Naive thymus-derived CD8-positive, alpha-beta T cell (primary cell): ENCODE measurements at places on chromosomes 7 and 10.

GRCh38 chr7:87213252-87213651 lies 6.3 kb downstream of the TMEM243 start:
- H3K4me1 ChIP-seq = peaks cover 97% of the 10 kb centered on the region
- DNase-seq = no peak
- peak overlapping the region; percentile 75 for H3K4me3 ChIP-seq
- H3K27me3 ChIP-seq = no peaks in the 10 kb centered on the region
- H3K36me3 ChIP-seq = peaks cover 22% of the 10 kb centered on the region

DNA sequence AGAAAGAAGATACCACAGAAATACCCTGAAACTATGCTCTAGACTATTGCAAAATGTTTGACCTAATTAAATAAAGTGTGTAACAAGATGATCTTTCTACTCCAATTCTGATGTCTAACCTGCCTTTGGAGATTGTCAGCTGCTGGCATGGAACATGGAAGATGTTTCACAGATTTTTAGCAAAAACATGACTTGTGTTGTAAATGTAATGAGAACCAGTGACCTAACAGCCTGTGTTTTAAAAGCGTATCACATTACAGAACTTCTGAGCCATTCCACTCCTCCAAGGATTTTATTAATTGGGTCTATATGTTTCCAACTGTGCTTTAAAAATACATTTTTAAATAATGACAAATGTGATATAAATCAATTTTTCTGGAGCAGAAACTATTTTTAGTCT lies 526.3 kb upstream of the SEMA3D start:
- no peaks in the 10 kb centered on the region for H3K4me1 ChIP-seq
- no peak overlapping the region for H3K27ac ChIP-seq

DNA sequence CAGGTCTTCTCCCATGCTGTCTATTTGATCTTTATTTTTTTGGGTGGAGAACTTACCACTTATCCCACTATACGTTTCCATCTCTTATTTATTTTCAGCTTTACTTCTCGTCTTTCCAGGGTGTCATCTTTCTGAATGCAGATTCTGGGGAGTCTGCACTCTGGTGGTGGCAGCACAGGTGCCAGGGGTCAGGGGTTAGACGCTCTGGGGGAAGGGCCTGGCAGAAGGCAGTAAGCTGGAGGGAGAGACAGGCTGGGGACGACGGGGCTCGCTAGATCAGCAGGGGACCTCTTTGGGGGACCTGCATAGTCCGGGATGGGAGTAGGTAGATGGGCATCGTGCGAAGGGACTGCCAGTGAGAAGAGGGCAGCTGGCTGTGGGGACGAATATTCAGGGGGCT lies 22.3 kb downstream of the CHST12 start:
- H3K36me3 ChIP-seq = peaks cover under 1% of the 10 kb centered on the region
- no peak for DNase-seq
- no peaks in the 10 kb centered on the region for H3K27me3 ChIP-seq
- peaks cover 8% of the 10 kb centered on the region for H3K4me1 ChIP-seq

DNA sequence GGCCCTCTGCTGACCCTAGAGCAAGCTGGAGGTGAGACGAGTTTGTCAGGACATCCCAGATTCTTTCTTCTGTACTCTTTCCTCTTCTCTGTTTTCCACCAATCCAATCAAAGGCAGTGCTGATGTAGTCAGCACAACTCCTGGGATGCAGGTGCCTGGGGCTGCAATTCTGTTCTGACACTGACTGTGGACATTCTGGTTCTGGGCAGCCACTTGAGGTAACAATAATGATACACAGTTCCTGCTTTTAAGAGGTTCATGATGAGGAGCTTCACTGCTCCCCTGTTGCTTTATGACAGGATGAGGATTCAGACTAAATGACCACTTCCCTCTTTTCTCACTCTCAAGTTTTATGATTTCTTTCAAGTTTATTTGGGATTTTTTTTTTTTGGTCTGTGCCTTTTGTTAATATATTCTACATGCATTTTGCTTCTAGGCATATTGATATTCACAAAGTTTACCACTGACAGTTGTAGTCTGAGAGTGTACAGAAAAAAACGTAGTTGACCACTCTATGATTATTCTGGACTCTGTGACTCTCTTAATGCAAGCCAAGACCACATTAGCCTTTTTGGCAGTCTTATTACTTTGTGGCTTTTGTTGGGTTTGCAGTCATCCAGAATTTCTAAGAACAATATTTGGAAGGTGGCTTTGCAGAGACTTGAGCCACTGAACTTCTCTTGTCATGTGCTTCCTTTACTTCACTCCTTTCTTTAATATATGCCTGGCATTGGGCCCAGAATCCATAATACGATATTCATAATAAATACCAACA lies 247.6 kb downstream of the AUTS2 start:
- no peak overlapping the region for H3K27ac ChIP-seq
- H3K36me3 ChIP-seq = no peaks in the 10 kb centered on the region
- DNase-seq = no peak
- H3K4me3 ChIP-seq = no peak overlapping the region

DNA sequence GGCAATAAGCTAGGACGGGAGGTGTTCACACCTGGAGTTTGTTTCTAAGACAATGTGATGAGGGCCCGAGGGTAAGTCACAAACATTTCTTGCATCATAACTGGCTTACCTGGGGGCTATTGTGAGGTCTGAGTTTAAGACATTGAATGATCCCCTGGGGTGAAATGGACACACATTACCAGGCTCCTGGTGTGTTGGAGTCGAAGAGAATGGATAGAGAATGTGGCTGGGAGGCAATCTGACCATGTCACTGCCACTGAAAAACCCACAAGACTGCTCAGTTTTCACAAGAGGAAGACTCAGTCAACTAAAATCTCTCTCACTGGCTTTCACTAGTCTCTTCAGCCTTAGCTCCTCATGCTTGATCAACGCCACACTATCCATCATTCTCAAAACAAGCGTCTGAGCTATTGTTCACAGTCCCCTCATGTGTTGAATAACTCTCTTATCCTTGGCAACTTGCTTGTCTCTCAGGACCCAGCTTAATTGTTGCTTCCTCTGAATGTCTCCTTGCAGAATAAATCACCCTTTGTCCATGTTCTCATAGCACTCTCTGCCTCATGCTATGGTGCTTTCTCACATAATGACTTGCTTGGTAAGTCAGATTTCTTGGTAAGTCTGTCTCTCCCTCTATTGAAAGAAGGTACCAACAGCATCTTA lies at the start of gene C10orf120:
TSS of gene C10orf120 (minus strand) at position 51 of the 660 bp plus-strand sequence. CDS start 56 bp downstream, outside the sequence.
- H3K27ac ChIP-seq = no peak within 1 kb of the TSS
- H3K36me3 ChIP-seq = no peaks in the 10 kb centered on the region
- DNase-seq = no peak

DNA sequence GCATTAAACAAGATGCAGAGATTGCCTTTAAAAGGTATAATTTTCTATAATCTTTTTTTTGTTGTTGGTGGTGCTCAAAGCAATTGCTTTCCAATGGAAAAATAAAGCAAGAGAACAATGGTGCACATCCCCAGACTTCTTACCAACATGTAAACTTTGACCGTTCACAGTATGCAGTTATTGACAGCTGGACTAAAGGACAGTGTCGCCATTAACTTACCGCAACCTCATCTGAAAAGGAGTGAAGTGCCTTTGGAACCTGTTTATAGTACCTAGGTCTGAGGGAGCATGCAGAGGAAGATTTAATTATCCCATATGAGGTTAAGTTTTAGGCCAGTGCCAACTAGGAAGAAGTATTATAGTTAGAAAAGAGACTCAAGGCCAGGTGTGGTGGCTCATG lies 654.5 kb downstream of the PARD3 start:
- H3K4me1 ChIP-seq = no peaks in the 10 kb centered on the region
- H3K27me3 ChIP-seq = peaks cover 3% of the 10 kb centered on the region
- no peak overlapping the region for H3K27ac ChIP-seq
- no peaks in the 10 kb centered on the region for H3K36me3 ChIP-seq

GRCh38 chr7:156158693-156159092 lies 346.4 kb upstream of the SHH start:
- peaks cover 24% of the 10 kb centered on the region for H3K27me3 ChIP-seq
- H3K36me3 ChIP-seq = no peaks in the 10 kb centered on the region
- no peak overlapping the region for H3K4me3 ChIP-seq
- no peak for DNase-seq
- H3K4me1 ChIP-seq = peaks cover 3% of the 10 kb centered on the region
- no peak overlapping the region for H3K27ac ChIP-seq

GRCh38 chr7:70037171-70037933 lies 439.1 kb downstream of the AUTS2 start:
- H3K4me3 ChIP-seq = no peak overlapping the region
- H3K4me1 ChIP-seq = no peaks in the 10 kb centered on the region
- no peak for DNase-seq
- H3K36me3 ChIP-seq = no peaks in the 10 kb centered on the region
- H3K27me3 ChIP-seq = no peaks in the 10 kb centered on the region
- no peak overlapping the region for H3K27ac ChIP-seq

DNA sequence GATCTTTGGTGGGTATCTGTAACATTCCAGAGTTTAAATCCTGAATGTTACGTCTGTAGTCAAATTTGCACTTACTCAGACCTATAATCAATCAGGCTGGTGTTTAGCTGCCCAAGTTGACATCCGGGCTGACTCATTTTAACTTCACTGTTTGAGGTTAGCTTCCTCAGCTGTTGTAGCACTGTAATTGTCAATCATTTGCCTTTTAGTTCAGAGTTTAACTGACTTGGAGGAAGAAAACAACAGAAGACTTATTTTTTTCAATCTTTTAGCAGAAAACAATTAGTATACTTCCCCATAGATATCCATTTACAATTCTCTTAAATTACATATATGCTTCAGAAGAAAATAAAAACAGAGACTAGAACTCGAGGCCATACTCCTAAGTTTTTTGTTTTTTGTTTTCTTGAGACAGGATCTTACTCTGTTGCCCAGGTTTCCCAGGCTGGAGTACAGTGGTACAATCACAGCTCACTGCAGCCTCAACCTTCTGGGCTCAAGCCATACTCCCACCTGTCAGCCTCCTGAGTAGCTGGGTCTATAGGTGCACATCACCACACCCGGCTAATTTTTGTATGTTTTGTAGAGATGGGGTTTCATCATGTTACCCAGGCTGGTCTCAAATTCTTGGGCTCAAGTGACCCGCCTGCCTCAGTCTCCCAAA lies 38.5 kb upstream of the LRRC17 start:
- no peak for DNase-seq
- H3K4me1 ChIP-seq = no peaks in the 10 kb centered on the region
- peaks cover 14% of the 10 kb centered on the region for H3K36me3 ChIP-seq
- no peak overlapping the region for H3K27ac ChIP-seq
- H3K4me3 ChIP-seq = no peak overlapping the region
- H3K27me3 ChIP-seq = no peaks in the 10 kb centered on the region

GRCh38 chr7:69862413-69863064 lies 264.3 kb downstream of the AUTS2 start:
- H3K4me1 ChIP-seq = no peaks in the 10 kb centered on the region
- DNase-seq = no peak
- H3K27me3 ChIP-seq = peaks cover 26% of the 10 kb centered on the region

GRCh38 chr7:45898222-45898621 lies 9.9 kb downstream of the IGFBP1 start:
- H3K27me3 ChIP-seq = peaks cover 78% of the 10 kb centered on the region
- H3K36me3 ChIP-seq = no peaks in the 10 kb centered on the region
- no peak overlapping the region for H3K4me3 ChIP-seq
- H3K4me1 ChIP-seq = no peaks in the 10 kb centered on the region

- H3K27me3 ChIP-seq = no peaks in the 10 kb centered on the region
- H3K4me3 ChIP-seq = no peak overlapping the region
- DNase-seq = peak; percentile 5
- peaks cover 4% of the 10 kb centered on the region for H3K36me3 ChIP-seq
- H3K27ac ChIP-seq = no peak overlapping the region
Measured at GRCh38 chr10:59830601-59831259, 75.6 kb downstream of the CCDC6 start.

DNA sequence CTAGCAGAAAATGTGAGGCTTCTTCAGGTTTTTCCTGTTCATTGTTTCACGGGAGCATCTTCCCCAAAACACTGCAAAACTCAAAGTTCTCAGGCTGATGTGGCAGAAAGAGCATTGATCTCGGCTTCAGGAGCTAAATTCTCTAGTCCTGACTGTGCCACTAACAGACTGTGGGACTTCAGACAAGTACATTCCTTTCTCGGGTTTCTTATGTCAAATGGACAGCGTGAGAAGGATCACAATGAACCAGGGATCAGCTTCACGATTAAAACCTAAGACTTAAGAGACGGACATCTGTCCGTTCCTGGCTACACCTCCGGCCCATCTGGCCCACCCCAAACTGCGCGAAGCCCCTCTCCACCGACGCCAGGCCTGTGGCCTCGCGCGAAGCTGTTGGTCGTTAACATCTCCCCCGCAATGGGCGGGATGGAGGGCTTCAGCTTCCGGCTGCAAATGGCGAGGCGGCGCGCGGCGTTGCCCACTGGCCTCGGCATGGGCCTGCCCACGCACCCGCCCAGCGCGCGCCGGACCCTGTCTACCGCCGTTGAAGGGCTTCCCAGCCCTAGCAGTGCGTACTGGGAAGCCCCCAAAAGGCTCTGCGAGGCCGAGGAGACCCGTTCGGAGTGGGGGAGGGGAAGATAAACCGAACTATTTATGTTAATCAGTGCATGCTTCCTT lies 549 bp upstream of the DDX50 start:
- peaks cover 41% of the 10 kb centered on the region for H3K4me1 ChIP-seq
- peaks cover 12% of the 10 kb centered on the region for H3K36me3 ChIP-seq
- peak overlapping the region; percentile 100 for H3K27ac ChIP-seq
- peak overlapping the region; percentile 98 for H3K4me3 ChIP-seq
- DNase-seq = no peak
- peaks cover 2% of the 10 kb centered on the region for H3K27me3 ChIP-seq
